Activated CD4-positive, alpha-beta T cell treated with anti-CD3 and anti-CD28 coated beads, Interleukin-2, amount 10 ng/mL, durations not matched to agents 7 days and 5 days (primary cell): ENCODE measurements at places on chromosomes 7 and 10. TPM values are rescaled to one million over a fixed set of nuclear protein-coding genes. Genes with fewer than 3 reads are reported as not detected.
A peak's percentile ranks its signal among the peaks of the same experiment; 100 is the strongest.

The ANK3 gene
- 47.1 TPM for total RNA-seq

The NKX1-2 gene
- total RNA-seq, result not detected

The ZNF485 gene
- 3.4 TPM for total RNA-seq

The ZPBP gene
- total RNA-seq, result not detected

The ADAM8 gene
- total RNA-seq, result 123 TPM

The CACNA2D1 gene
- total RNA-seq, result not detected

GRCh38 chr10:130571674-130572073 lies 435.5 kb downstream of the GLRX3 start:
- H3K27ac ChIP-seq, result no peak overlapping the region
- no peaks in the 10 kb centered on the region for H3K36me3 ChIP-seq
- no peak for DNase-seq
- no peaks in the 10 kb centered on the region for H3K27me3 ChIP-seq

DNA sequence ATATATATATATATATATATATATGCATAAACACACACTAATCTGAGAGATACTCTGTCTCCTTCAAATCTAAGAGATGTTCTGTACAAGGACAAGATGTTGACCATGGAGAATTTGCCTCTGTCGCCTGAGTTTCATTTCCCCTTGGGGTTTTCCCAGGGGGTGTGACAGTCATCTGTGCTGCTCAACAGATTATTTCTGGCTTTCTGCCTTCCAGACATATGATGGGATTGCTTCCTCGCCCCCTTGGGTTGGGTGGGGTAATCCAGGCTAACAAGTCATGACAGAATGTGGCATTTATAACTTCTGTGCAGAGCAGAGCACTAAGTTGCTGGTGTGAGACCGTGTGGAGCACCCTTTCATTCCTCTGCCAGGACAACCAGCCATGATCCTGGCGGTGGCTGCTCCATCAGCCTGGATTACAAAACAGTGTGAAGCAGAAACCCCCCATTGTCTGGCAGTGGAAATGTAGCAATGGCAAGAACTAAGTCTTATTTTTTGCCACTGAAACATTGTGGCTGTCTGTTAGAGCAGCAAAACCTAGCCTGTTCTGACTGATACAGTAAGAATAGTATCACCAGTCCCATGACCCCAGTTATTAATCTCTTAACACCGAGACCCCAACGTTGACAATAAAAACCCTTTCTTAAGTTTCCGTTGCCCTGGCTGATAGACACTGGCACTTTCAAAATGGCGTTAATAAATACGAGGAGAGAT lies 13.7 kb upstream of the USP6NL start:
- peaks cover 19% of the 10 kb centered on the region for H3K27me3 ChIP-seq
- H3K4me1 ChIP-seq, result peaks cover 6% of the 10 kb centered on the region
- no peaks in the 10 kb centered on the region for H3K36me3 ChIP-seq
- no peak for DNase-seq
- no peak overlapping the region for H3K4me3 ChIP-seq

DNA sequence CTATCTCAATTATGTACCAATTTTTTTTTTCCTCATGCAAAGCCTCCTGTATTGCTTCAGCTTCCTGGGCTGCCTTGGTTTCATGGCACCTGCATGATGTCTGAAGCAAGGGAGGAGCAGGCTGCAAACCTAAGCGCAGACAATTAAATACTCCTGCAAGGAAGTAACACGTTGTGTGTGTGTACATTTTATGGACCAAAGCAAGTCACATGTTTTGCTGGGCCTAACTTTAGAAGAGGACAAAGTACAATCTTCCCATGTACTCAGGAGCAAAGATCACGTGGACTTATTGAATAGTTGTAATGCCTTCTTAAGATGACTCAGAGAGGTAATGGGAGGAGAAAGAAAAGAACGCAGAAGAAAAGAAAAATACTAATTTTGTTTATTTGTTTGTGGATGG lies 944.0 kb upstream of the C7orf33 start:
- no peak overlapping the region for H3K4me3 ChIP-seq
- no peak overlapping the region for H3K27ac ChIP-seq
- DNase-seq, result no peak
- H3K4me1 ChIP-seq, result no peaks in the 10 kb centered on the region

DNA sequence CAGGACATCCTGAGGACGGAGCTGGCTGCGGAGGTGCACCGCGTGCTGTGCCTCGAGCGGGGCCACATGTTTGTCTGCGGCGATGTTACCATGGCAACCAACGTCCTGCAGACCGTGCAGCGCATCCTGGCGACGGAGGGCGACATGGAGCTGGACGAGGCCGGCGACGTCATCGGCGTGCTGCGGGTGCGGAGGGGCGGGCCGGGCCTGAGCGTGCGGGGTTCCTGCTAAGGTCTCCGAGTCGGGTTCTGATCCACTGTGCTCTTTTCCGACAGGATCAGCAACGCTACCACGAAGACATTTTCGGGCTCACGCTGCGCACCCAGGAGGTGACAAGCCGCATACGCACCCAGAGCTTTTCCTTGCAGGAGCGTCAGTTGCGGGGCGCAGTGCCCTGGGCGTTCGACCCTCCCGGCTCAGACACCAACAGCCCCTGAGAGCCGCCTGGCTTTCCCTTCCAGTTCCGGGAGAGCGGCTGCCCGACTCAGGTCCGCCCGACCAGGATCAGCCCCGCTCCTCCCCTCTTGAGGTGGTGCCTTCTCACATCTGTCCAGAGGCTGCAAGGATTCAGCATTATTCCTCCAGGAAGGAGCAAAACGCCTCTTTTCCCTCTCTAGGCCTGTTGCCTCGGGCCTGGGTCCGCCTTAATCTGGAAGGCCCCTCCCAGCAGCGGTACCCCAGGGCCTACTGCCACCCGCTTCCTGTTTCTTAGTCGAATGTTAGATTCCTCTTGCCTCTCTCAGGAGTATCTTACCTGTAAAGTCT lies 10.4 kb downstream of the ATG9B start:
- H3K36me3 ChIP-seq, result peaks cover 25% of the 10 kb centered on the region
- peaks cover 11% of the 10 kb centered on the region for H3K27me3 ChIP-seq
- peaks cover 88% of the 10 kb centered on the region for H3K4me1 ChIP-seq

DNA sequence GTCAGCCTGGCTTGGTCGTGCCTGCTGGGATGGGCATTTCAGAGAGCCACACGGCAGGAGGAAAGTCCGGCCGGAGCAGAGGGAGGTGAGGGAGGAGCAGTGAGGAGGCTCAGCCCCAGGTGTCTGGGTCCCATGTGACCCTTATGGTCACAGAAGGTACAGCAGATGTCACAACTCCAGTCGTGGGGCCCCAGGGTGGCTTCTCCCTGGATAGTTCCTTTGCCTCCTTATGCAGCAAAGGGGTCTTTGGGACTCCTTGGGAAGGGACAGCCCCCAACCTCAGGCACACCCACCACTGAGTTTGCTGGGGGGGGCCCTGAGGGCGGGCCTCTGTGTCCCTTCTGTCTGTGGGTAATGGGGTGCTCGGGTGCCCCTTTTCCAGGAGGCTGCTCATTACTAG lies 19.6 kb upstream of the PRKAG2 start:
- no peaks in the 10 kb centered on the region for H3K4me1 ChIP-seq
- no peak for DNase-seq
- no peak overlapping the region for H3K27ac ChIP-seq
- H3K27me3 ChIP-seq, result peaks cover 5% of the 10 kb centered on the region
- no peak overlapping the region for H3K4me3 ChIP-seq

GRCh38 chr7:8185926-8186683 lies 75.9 kb downstream of the ICA1 start:
- H3K27me3 ChIP-seq, result no peaks in the 10 kb centered on the region
- H3K4me1 ChIP-seq, result peaks cover 18% of the 10 kb centered on the region
- DNase-seq, result no peak
- H3K27ac ChIP-seq, result no peak overlapping the region
- no peaks in the 10 kb centered on the region for H3K36me3 ChIP-seq
- no peak overlapping the region for H3K4me3 ChIP-seq

DNA sequence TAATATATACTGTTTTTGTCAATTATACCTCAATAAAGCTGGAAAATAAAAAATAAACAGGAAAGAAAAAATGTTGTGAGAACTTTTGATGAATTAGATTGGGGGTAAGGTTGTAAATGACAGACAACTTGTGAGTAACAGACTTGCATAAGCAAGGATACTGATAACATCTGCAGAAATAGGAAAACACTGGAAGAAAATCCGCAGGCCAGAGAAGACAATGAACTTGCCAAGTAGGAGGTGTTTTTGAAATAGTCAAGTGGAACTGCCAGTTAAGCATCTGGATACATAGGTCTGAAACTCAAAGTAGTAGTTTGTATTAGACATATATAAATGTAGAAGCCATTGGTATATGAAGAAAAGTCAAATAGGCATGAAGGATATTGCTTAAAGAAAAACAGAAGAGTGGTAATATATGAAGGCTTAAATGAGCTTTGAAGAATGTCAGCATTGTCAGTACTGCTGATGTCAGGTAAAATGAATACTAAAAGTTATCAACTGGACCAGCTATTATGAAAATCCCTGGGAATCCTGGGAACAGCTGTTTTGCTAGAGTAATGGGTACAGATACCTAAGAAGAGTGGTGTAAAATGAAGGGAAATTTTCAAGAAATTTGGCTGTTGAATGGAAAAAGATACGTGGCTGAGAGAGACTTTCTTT lies 58.7 kb downstream of the DNAJC1 start:
- H3K27ac ChIP-seq, result no peak overlapping the region
- peaks cover 9% of the 10 kb centered on the region for H3K4me1 ChIP-seq
- no peaks in the 10 kb centered on the region for H3K36me3 ChIP-seq
- no peaks in the 10 kb centered on the region for H3K27me3 ChIP-seq

GRCh38 chr10:132799865-132800264 lies 13.9 kb upstream of the NKX6-2 start:
- H3K27ac ChIP-seq, result no peak overlapping the region
- no peak for DNase-seq
- no peaks in the 10 kb centered on the region for H3K36me3 ChIP-seq
- H3K27me3 ChIP-seq, result no peaks in the 10 kb centered on the region
- no peak overlapping the region for H3K4me3 ChIP-seq
- H3K4me1 ChIP-seq, result no peaks in the 10 kb centered on the region

DNA sequence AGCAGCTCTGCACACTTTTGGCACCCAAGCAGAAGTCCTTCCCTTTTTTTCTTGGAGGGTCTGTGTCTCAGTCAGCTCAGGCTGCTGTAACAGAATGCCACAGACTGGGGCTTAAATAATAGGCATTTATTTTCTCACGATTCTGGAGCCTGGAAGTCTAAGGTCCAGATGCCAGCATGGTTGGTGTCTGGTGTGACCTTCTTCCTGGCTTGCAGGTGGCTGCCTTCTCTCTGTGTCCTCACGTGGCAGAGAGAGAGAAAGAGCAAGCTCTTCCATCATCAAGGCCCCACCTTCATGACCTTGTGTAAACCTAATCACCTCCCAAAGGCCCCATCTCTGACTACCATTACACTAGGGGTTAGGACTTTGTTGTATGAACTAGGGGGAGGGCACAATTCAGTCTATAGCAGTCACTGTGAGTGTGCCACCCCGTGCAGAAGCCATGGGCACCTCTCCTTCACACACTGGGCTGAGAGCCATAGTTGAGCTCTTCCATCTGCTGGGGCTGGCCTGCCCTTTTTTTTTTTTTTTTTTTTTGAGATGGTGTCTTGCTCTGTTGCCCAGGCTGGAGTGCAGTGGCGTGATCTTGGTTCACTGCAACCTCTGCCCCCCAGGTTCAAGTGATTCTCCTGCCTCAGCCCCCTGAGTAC lies 80.3 kb downstream of the OAT start:
- peaks cover 4% of the 10 kb centered on the region for H3K4me1 ChIP-seq
- H3K27ac ChIP-seq, result no peak overlapping the region
- H3K4me3 ChIP-seq, result no peak overlapping the region
- H3K36me3 ChIP-seq, result no peaks in the 10 kb centered on the region
- DNase-seq, result no peak

GRCh38 chr10:113644185-113645120 lies 19.4 kb downstream of the NRAP start:
- H3K36me3 ChIP-seq, result no peaks in the 10 kb centered on the region
- peaks cover 46% of the 10 kb centered on the region for H3K27me3 ChIP-seq
- H3K4me1 ChIP-seq, result no peaks in the 10 kb centered on the region
- no peak overlapping the region for H3K4me3 ChIP-seq
- H3K27ac ChIP-seq, result no peak overlapping the region

- peaks cover 16% of the 10 kb centered on the region for H3K4me1 ChIP-seq
- DNase-seq, result no peak
- peaks cover 19% of the 10 kb centered on the region for H3K36me3 ChIP-seq
- H3K4me3 ChIP-seq, result no peak overlapping the region
Observed at GRCh38 chr10:74923556-74923955, 97.2 kb downstream of the KAT6B start.

DNA sequence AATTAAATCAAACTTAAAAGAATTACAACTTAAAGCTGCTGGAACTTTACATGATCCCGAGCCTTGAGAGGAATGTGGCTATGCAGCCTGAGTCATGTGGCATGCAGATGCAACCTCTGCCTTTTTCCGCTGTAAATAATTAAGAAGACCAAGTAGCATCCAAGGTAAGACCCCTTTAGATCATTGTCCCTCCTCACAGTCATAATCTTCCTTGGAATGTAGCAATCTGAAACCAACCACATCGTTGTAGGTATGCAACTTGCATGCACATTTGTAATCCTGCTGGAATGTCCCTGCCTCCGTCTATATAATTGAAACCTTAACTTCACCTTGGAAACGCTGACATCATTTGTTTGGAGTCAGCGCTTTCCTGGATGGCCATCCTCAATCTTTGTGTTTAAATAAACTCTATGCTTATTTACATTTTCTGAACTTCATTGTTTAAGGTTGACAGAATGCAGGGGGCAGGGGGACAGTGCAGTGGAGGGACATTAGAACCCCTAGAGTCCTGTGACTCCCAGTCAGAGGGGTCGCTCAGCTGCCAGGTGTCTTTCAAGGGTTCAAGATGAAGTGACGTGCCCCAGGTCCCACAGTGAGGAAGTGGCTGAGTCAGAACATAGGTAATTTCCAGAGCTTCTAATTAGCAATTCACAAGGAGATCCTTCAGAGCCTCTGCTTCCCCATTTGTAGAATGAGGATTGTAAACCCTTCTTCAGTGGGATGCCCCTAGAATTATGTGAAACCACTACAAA lies 110.7 kb downstream of the RALA start:
- H3K4me1 ChIP-seq, result peaks cover 35% of the 10 kb centered on the region
- no peaks in the 10 kb centered on the region for H3K27me3 ChIP-seq
- no peaks in the 10 kb centered on the region for H3K36me3 ChIP-seq
- peak overlapping the region; percentile 98 for H3K27ac ChIP-seq
- DNase-seq, result no peak

- no peak for DNase-seq
- H3K4me1 ChIP-seq, result peaks cover 7% of the 10 kb centered on the region
- H3K27me3 ChIP-seq, result no peaks in the 10 kb centered on the region
- peaks cover 3% of the 10 kb centered on the region for H3K36me3 ChIP-seq
Observed at GRCh38 chr10:4107285-4107851, 322.4 kb upstream of the KLF6 start.

DNA sequence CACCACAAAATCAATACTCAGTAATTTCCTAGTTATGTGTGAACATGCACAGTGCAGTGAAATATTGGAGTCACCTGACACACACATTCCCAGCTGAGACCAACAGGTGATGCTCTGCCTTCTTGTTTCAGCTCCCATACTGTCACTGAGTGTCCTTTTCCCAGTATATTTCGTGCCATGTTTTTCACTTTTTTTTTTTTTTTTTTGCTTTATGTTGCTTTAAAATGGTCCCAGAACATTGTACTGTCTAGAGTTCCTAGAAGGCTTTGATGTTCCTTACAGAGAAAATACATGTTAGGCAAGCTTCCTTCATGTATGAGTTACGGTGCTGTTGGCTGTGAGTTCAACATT lies 45.6 kb downstream of the ELAPOR2 start:
- H3K27me3 ChIP-seq, result peaks cover 17% of the 10 kb centered on the region
- DNase-seq, result no peak
- H3K4me1 ChIP-seq, result no peaks in the 10 kb centered on the region
- no peak overlapping the region for H3K4me3 ChIP-seq

- H3K27me3 ChIP-seq, result peaks cover 12% of the 10 kb centered on the region
- H3K27ac ChIP-seq, result no peak overlapping the region
- no peaks in the 10 kb centered on the region for H3K36me3 ChIP-seq
- H3K4me3 ChIP-seq, result no peak overlapping the region
Observed at GRCh38 chr7:69864822-69865221, 266.5 kb downstream of the AUTS2 start.
